Activated effector memory CD4-positive, alpha-beta T cell treated with anti-CD3 and anti-CD28 coated beads, Interleukin-2, amount 50 U/mL, for 16 hours (primary cell): ENCODE measurements at places on chromosomes 3 and 15.

- no peak for DNase-seq
Measured at GRCh38 chr3:142224482-142225072, 808 bp downstream of the GK5 start.

- DNase-seq = no peak
Measured at GRCh38 chr3:55823001-55823400, 335.9 kb upstream of the WNT5A start.

- DNase-seq = no peak
Measured at GRCh38 chr3:119211193-119211592, 29.5 kb downstream of the B4GALT4 start.

- no peak for DNase-seq
Measured at GRCh38 chr15:72276326-72276700, 4.0 kb upstream of the PARP6 start.

- no peak for DNase-seq
Measured at GRCh38 chr3:115928376-115928775, 305.1 kb downstream of the GAP43 start.

- no peak for DNase-seq
Measured at GRCh38 chr3:55605443-55606236, 118.5 kb upstream of the WNT5A start.

GRCh38 chr3:119715105-119715504, 12.3 kb downstream of the CFAP91 start:
- DNase-seq = no peak

DNA sequence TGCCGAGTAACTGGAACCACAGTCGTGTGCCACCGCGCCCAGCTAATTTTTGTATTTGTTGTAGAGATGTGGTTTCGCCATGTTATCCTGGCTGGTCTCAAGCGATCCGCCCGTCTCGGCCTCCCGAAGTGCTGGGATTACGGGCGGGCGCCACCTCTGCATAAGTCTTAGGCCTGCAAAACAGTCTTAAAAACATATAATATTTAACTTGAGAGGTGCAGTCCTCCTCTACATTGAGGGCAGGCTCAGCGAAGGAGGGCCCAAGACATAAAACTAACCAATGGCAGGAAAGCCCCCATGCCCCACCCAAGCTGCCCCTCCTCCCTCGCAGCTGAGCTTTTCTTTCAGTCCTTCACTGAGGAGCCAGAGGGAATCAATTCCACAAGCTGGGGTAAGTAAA, at the start of gene SLC28A2:
SLC28A2 (plus strand) TSS at position 347 of the 400 bp plus-strand sequence. CDS start 982 bp downstream, outside the sequence.
- DNase-seq = no peak

GRCh38 chr15:67957435-67958132, 96.5 kb upstream of the PIAS1 start:
- no peak for DNase-seq
